Caki2 (cell line): ENCODE measurements at places on chromosomes 5 and 9.

- no peak for DNase-seq
Observed at GRCh38 chr5:116436674-116437350, 137.8 kb downstream of the SEMA6A start.

DNA sequence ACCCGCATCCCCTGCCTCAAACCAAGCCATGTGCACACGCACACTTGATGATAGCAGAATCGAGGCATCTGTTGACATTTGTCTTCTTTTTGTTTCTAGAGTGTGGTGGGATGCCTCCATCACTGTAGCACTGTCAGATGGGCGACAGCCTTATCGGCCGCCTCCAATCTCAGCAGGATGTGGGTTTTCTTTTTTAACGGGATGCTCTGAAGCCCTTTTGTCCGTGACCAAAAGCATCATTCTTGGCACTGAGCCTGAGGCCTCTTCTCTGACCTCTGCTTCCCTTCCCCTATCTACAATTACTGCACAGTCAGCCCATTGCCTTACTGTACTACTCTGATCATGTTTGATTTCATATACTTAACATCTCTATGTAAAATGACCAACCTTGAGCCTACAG is 78.3 kb downstream of the LMNB1 start:
- no peak for DNase-seq

DNA sequence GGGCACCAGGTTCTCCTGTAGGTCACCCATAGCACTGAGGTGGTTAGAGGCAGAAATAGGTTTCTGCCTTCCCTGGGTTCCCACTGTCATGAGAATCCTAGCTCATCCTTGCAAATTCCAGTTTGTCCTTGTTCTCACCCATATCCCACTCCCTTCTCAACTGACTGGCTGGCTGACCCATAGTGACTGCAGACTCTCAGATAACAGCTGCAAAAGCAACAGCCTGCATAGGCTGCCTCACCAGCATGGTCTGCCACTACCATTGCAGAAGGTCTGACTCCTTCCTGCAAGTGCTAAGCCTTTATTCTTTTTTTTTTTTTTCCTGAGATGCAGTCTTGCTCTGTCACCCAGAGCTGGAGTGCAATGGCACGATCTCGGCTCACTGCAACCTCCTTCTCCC is 194.0 kb downstream of the SEMA6A start:
- DNase-seq, result no peak

DNA sequence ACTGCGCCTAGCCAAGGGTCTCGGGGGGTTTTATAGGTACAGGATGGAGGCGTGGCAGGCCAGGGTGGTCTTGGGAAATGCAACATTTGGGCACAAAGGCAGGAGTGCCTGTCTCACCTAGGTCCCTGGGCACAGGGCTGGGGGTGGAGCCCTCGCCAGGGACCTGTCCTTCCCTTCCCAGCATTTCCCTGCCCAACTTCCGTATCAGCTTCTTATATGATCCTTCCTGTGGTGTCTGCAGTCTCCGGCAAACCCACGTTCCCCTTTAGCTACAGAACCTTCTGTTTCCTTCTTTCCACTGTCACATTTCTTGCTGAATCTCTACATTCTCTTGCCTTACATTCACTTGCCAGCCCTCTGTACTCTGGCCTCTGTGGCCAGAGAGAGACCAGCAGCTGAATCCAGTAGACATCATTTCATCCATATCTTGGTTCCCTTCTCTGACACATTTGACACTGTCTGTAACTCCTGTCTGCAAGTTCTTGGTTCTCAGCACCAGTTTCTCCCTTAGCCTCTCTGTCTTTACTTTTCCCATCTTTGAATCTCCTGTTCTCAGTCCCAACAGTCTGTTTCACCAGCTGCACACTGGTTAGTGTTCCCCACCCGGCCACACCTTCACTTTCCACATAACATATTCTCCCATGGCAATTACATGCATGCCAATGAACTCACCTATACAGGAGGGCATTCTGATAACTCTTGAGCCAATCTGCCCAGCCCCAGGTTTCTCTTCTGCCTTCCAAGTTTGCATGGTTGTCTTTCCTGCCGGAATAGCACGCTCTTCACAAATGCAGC is 134.7 kb upstream of the ZNF608 start:
- DNase-seq, result no peak

GRCh38 chr5:139100825-139101224 is 97.3 kb downstream of the SIL1 start:
- DNase-seq, result peak; percentile 14
